ENCODE measurements at places on chromosomes 6 and 20.

GRCh38 chr6:50455029-50455428 is 258.3 kb upstream of the TFAP2D start:
- no peak for DNase-seq

DNA sequence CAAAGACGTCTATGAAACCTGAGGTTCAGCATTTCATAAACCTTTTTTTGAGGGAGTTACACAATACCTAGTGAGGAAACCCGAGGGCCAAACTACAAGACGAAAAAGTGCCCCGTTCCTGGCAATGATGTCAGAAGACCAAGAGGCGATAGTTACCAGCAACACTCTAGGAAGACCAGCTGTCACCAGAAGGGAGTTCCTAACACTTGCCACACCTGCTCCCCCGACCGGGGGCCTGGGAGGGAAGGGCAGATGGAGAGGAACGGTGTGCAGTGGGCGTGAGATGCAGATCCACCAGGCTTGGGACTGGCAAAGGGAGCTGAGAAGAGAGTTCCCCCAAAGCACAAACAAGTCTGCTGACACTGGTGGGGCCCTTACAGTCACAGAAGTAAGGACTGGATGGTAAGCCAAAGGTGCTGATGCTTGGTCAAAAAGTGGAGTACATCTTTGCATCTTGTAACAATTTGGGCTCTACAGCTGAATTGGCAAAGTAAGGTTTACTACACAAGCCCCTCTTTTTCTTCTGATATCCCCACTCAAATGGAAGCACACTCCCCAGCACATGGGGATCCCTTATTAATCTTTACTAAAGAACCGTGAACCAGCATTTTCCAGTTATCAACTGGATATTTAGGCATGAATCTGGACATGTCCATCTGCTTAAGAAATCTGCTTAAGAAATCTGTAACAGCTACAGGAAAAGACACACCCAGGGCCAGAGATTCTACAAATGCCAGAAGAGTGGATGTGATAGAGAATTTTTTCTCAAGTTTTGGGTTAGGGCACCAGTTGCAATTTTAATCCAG is 38.5 kb downstream of the PANK2 start:
- no peak for DNase-seq

DNA sequence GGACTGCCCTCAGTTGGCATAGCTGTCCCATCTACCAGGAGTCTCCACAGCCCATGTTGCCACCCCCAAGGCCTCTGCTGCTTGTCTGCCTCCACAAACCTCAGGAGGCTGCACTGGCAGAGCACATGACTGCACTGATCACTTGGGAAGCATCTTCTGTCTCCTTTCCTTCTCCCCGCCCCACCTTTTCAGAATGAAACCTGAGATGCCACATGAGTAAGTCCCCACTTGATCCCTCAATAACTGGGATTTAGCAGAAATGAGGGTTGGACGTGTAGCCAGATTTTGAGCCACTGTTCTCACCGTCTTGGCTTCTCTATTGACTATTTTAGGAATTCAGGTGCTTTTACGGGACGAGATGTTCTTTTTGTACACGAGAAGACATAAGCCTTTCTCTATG is 328.4 kb downstream of the CDC5L start:
- DNase-seq, result no peak

- DNase-seq, result no peak
These were observed 15.5 kb downstream of the TM9SF4 start for GRCh38 chr20:32124916-32125454.

DNA sequence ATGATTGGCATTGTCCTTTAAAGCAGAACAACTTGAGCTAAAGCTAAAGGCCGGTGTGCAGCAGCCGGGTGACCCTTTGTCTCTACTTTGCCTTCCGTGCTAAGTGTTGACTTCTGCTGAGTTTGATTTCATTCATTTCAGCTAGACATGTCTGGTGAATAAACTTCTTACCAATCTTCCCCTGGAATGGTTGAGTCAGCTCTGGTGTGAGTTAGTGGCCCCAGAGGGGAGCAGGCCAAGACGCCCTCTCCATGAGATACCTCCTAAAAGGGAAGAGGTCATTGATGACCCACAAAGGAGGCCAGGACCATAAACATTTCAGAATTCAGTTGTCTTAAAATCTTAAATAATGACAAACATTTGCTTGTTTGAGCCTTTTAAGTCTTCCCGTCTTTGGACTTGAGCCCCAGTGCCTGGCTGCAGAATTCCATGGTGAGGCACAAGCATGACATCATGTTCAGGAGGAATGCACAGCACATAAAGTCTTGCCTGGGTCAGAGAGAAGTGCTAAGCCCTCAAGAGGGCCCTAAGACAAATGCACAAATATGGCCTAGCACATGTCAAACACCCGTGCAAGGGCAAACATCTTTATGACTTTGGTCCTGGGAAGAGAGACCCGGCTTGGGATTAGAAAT is 96.3 kb upstream of the NEDD9 start:
- no peak for DNase-seq

DNA sequence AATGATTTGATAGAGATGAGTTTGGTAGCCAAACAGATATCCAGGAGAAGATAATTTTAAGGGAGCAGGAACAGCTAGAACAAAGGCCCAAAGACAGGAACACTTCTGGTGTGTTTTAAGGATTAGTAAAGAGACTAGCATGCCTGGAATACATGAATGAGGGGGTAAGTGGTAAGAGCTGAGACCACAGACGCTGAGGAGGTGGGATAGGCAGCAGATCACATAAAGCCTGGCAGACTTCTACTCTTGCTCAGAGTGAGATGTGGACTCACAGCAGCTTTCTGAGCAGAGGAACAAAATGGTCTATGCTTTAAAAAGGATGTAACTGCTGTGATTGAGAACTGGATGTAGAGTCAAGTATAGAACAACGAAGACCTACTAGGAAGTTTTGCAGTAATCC is 100.1 kb downstream of the EPHA7 start:
- DNase-seq, result no peak

DNA sequence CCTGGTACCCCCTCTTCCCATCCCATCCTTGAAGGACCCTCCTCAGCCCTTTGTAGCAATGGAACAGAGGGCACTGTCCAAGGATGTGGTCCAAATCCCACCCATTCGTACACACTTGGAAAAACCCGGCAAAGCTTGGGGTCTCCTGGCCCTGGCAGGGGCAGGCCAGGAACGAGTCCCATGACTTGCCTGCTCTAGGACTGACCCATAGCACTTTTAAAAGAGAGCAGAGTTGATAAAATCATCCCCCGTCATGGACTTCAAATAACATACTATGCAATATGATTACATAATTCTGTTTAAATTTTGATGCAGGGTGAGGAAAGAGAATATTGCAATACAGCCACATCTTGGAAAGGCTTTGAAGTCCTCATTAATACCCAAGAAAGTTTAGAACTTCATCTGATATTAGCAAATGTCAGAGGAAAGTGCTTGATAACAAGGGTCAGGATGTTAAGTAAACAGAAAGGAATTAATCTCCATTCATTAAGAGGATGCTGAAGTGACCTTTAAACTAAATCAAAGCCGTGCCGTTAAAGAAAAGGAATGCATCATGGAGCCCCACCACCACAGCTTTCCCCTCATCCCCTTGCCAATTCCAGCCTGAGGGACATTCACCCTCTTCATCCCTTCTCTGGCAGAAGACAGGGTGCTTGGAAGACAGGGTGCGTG is 60.7 kb upstream of the NXT1 start:
- no peak for DNase-seq

- no peak for DNase-seq
These were observed 31.5 kb downstream of the CFAP61 start for GRCh38 chr20:20083807-20084206.

DNA sequence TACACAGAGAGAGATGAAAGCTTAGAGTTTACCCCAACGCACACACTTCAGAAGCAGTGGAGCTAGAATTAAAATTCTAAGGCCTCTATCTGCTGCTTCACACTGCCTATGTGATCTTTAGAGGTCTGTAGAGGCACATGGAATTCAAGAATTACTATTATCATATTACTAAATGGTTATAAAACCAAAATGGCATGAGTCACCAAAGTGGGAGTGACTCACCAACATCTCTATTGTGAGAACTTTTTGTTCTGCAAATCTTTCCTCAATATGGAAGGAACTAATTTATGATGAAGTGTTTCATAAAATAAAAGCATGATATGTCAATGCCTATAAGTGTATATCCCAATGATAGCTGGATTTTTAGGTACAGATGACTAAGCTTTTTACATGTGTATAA is 28.5 kb upstream of the TMEM244 start:
- peak; percentile 12 for DNase-seq

- no peak for DNase-seq
These were observed 277 bp downstream of the ADGRB3 start for GRCh38 chr6:68635412-68635705.

DNA sequence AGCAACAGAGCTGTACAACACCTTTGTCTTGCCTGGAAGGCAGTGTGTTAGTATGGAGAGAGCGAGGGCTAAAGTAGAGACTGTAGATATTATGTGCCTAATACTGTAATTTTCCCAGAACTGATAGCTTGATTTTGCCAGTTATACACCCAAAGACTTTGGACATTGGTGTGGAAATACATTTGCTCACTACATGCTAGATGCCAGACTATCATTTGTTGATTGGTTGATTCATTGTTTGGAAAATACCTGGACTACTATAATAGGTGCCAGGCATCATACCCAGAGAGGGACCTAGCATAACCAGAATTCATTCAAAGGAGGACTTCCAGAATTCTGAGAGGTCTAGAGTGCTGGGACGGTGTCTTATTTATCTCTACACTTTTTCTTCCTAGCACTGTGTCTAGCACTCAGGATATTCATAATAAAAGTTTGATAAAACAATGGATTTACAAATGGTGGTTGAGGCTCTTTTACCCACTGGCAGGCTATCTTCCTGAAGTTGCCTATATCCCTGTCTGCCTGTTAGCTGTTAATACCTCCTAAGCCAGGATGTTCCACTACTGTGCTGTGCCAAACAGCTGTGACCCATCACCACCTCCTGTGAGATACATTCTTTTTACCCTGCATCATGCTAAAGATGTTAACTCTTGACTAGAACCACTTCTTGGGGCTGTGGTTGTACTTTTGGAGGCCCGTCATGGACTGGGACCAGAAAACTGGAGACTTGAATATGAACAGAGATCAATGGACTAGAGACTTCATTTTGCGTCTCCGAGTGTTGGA is 72.2 kb upstream of the FUCA2 start:
- no peak for DNase-seq

DNA sequence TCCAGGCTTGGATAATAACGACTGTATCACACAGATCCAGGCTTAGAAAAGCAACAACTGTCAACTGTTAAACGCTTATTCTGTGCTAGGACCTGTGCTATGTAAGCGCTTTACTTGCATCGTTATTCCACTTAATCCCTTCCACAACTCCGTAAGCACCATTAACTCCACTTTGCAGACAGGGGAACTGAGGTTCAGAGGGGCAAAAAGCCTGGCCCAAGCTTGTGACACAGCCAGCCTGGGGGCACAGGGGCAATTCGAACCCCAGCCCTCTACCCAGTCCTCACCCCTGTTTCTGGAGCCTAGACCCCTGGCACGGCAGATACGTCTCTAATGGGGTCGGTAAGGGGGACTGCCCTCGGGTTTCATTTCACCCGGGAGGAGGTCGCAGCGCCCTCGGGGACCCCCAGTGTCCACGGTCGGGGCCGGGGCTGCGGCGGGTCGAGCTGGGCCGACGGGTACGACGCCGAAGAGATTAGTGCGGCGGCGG is 411 bp downstream of the DSN1 start:
- no peak for DNase-seq
